Stimulated activated CD8-positive, alpha-beta memory T cell treated with anti-CD3 and anti-CD28 coated beads, Interleukin-15, amount 100 ng/mL, for 4 hours (primary cell): ENCODE measurements at places on chromosomes 7 and 10.

DNA sequence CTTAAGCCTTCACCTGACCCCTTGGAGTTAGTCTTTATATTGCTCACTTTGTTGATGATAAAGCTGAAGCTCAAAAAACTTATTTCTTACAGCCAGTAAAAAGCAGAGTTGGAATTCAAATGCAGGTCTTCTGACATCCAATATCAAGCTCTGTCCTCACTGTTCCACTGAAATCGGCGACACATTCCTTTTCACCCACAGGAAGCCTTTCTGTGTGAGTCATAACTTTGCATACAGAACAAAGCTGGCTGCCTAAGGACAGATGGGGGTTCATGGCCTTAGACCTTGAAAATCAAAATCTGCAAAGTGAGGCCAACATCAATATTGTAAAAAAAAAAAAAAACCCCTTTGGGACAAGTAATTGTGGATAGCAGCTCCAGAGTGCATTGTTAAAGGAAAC is 21.8 kb upstream of the AKR1B1 start:
- DNase-seq, result no peak

DNA sequence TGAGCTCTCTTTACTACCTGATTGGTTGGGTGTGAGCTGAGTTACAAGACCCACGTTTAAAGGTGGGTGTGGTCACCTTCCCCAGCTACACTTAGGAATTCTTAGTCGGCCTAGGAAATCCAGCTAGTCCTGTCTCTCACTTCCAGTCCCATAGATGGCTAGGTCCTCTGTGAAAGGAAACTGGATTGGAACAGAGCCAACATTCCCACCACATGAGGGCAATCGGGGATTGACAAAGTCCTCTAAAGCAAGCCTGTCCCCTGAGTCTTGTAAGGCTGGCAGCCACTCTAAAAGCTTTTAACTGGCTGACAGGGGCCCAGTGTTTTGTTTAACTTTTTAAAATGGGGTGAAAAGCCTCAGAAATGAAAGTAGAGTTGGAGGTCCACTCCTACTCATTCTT is 15.1 kb upstream of the CROT start:
- DNase-seq, result no peak

DNA sequence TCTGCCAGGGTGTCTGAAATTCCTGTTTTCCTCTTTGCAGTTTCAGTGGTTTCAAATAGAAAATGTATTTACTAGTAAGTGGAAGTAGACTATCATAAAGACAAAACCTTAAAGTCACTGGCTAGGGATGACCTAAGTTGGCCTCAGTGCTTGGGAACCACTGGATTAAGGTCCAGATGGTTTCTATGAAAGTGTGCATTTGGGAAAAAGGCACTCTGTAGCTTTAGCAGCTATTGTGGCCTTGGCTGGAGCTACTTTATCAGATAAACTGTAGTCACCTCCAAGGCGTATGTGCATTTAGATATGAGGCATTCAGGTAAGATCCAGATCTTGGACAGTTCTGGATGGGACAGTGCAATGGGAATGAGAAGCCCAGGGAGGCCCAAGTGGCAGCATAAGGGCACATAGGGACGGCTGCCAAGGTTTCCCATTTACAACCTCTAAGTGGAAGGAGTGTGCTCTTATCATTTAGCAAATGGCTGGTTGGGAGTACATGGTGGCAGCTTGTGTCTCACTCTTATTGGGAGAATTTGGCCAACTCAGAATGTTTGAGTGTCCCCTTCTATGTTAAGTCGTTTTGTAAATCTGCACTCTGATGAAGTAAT is 185.6 kb downstream of the LRMDA start:
- DNase-seq, result no peak

DNA sequence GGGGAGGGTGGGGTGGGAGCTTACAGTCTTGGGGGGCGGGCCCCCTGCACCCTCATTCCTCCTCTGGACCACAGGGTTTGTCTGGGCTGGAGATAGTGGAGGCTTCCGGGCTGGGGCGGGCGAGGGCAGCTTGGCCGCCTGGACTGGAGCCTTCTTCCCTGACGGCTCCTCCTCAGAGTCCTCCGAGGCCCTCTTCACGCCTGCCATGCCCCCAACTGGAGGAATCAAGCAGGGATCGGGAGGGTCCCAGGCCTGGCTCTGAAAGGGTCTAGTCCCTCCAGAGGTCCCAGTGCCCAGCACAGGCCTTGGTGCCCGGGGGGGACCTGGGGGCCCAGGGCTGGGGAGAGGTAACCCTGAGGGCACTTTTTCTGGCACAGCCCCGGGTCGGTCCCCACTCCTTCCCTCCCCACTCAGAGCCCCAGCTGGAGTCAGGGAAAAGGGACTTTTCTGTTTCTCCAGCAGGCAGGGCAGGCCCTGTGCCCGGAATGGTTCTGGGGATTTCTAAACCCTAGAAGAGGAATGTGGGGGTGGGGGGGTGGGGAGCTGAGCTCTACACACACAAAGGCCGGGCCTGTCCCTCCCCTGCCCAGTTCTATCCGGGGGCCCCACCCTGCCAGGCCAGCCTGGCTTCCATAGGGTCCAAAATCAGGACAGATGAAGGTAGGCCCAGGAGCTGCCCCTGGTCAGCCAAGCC is 11.6 kb downstream of the MICALL2 start:
- no peak for DNase-seq

GRCh38 chr7:24152356-24152755 is 131.6 kb upstream of the NPY start:
- no peak for DNase-seq

GRCh38 chr10:103802081-103802480 is 53.3 kb downstream of the SH3PXD2A start:
- DNase-seq, result no peak

- DNase-seq, result no peak
These were observed 87.8 kb downstream of the NRCAM start for GRCh38 chr7:108368466-108368865.

DNA sequence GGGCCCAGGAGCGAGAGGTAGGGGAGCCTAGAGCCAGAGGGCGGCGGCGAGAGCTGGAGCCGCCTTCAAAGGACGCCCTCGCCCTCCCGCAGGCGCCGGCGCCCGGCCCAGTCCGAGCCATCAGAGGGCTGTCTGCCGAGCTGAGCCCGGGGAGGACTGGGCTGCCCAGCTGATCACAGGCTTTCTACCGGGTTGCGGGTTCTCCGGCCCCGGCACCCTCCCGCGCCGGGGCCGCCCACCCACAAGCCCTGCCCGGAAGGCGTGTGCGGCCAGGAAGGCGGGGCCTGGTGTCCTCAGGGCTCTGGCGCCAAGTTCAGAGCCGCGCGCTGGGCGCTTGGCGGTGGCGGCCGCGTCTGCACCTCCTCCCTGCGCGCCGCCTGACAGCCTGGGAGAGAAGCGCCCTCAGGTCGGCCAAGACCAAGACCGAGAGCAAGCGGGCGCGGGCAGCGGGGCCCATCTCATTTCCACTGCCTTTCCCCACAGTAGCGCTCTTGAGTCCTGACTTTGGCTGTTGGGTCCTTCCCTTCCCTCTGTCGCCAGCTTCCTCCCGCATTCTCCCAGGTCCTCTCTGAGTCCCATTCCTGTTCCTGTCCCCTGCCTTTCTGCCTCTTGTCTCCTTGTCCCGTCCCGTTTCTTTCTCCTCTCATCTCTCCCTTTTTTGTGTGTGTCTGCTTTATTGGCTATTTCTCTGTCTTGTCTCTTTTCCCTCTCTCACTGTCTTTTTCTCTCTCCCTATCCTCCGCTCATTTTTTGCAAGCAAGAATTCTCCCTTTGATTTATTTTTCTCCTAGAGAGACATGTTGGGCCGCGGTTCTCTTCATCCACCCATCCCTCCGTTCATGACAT is 60.6 kb upstream of the MSMB start:
- DNase-seq, result no peak

DNA sequence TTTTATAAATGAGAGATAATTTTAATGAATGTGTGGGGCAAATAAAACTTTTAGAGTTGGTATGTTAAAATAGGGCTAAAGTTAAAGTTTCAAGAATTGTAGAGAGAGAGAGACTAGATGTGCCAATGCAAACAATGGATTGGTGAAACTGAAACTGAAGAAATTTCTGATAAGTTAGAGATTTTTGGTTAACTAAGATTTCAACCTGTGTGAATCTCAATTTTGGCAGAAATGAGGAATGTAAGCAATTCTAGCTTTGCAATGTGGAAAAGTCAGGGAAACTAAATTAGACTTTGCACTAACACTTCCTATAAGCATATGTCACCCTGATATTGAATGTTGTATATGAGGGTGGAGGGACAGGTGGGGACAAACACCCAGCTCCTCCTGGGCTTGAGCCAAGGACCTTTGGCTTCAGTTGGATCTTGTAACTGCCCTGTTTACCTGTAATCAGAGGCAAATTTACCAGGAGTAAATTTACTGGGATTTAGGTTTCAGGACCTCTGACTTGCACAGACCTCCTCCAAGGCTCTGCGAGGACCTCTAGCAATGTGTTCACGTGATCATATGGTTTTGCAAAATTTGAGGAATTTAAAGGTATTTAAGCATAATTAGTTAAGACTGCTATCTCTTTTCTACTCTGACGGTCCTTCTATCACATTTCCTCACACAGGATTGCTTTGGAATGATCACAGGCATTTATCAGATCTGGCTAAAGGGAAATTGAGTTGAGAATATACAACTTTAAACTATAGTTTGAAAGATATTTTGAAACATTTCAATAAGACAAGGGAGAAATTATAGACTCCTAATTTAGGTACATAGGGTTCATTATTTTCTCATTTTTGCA is 33.1 kb upstream of the RPA3 start:
- DNase-seq, result no peak

DNA sequence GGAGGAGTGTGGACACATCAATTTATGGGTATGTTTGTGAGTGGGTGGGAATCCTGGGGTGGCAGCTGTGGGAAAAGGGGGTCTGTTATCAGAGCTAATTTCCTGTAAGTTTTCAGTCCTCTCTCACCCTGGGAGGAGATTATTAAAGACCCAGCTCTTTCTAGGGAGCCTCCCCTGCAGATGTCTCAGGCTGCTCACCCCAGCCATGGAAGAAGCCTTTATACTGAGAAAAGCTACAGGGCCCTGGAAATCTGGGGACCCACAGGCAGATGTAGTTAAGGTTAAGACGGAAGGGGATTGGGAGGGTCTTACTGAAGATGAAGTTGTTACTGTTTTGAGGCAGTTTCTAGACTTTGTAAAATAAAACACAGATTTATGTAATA is 4.6 kb downstream of the ZNF680 start:
- no peak for DNase-seq

DNA sequence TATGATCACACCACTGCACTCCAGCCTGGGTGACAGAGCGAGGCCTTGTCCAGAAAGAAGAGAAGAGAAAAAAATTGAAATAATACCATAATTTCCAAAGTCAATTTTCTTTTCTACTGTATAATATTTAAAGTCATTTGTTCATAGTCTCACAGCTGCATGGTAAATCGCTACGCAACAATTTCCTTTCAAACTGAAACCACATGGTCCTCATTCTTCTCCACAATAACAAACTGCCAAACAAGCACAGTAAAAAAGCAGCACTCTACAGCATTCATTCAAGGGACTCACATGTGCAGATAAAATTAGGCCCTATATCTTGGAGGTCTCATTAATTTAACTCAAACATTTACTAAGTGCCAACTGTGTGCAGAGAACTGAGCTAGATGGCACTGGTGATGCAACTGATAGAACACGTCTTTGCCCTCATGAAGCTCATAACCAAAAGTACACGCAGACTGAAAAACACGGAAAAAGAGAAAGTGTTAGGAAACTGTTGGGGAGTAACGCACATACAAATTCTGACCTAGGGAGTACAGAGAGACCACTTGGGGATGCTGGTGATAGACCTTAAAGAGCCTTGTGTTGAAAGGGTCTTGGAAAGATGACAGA is 68.4 kb upstream of the SRRM3 start:
- no peak for DNase-seq
